ENCODE measurements at places on chromosomes 7 and 10.

GRCh38 chr7:29300026-29300480, 105.5 kb downstream of the CHN2 start:
- no peak for DNase-seq

- DNase-seq: no peak
Observed at GRCh38 chr10:62037166-62037831, 135.8 kb downstream of the ARID5B start.

- DNase-seq: no peak
Observed at GRCh38 chr7:135757719-135758411, 9.3 kb upstream of the FAM180A start.

DNA sequence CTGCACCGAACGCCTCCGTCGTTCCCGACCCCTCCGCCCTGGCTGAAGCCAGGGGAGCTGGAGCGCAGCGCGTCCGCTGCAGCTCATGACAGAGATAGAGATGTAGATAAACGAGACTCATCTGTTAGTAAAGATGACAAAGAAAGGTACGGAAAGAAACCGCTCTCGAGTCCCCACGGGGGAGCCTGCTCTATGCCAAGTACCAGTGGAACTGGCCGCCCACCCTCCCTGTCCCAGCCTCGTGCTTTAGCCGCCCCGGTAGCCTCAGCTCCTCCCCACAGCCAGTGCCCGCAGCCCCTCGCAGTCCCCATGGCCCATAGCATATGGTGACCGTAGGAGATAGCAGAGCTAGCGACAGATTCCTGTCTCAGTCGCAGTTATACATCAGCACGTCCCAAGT, 344.7 kb upstream of the GALNT17 start:
- no peak for DNase-seq

DNA sequence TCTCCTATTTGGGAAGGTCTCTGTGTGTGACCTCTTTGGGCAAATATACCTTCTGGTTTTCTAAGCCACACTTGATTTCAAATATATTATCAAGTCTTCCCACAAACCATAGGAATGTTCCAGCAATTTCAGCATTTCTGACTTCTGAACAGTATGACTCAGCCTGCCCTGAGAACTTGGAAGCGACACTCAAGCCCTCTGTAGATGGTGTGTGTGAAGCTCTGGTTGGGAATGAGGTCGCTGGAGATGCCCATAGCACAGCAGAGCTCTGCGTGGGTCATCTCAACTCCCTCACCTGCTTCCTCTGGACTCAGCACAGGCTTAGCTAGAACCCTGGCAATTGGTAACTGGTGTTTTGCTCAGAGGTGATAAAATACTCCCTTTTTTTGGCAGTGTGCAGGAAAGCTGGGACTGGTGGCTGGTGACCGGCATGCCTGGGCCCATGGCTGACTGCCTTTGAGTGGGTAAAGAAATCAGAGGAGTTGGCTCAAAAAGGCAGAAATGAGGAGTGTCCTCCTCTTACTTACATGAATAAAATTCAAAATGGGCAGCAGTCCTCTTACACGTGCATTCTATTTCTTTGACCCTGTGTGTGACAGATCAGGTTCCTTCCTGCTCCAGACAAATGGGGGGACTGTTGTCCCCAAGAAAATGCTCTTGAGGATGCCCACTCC, 87.5 kb upstream of the NRP1 start:
- no peak for DNase-seq

- no peak for DNase-seq
Observed at GRCh38 chr10:131737543-131738395, 163.0 kb upstream of the PPP2R2D start.

- DNase-seq: no peak
Observed at GRCh38 chr7:28725045-28725642, 233.0 kb downstream of the TRIL start.
